HCT116 (cell line): ENCODE measurements at places on chromosomes 1 and 21. TPM values are rescaled to one million over a fixed set of nuclear protein-coding genes. Genes with fewer than 3 reads are reported as not detected.

GRCh38 chr1:10621906-10622305 lies 147.2 kb downstream of the PEX14 start:
- no peaks in the 10 kb centered on the region for H3K4me1 ChIP-seq
- no peak overlapping the region for H3K4me3 ChIP-seq
- no peak overlapping the region for H3K27ac ChIP-seq
- no peaks in the 10 kb centered on the region for H3K27me3 ChIP-seq
- no peak for DNase-seq

DNA sequence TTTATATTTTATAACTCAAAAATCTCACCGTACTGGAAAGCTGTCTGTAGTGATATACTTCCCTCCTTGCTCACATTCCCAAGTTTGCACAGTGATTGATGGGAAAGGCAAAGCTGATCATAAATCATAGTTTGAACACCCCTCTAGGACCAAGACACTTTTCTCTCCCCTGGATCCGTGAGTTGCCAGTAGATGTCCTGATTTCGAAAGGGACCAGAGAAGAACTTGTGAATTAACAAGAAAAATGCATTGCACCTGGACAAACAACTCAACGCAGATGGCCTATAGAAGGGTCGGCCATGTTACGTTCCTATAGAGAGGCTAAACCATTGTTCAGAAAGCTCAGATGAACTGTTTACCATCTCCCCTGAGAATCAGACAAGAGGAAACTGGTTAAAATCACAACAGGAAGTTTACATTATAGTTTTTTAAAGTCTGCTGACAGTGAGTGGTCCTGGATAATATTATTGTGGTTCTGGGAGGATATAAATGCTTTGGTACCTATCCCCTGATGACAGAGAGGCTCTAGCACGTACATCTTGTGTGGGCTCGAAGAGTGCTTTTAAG lies 124.0 kb upstream of the SLC45A1 start:
- peaks cover 89% of the 10 kb centered on the region for H3K4me1 ChIP-seq
- DNase-seq, result no peak
- no peak overlapping the region for H3K4me3 ChIP-seq
- no peaks in the 10 kb centered on the region for H3K36me3 ChIP-seq
- H3K27me3 ChIP-seq, result no peaks in the 10 kb centered on the region

Gene AUNIP
- total RNA-seq, result 12.1 TPM

DNA sequence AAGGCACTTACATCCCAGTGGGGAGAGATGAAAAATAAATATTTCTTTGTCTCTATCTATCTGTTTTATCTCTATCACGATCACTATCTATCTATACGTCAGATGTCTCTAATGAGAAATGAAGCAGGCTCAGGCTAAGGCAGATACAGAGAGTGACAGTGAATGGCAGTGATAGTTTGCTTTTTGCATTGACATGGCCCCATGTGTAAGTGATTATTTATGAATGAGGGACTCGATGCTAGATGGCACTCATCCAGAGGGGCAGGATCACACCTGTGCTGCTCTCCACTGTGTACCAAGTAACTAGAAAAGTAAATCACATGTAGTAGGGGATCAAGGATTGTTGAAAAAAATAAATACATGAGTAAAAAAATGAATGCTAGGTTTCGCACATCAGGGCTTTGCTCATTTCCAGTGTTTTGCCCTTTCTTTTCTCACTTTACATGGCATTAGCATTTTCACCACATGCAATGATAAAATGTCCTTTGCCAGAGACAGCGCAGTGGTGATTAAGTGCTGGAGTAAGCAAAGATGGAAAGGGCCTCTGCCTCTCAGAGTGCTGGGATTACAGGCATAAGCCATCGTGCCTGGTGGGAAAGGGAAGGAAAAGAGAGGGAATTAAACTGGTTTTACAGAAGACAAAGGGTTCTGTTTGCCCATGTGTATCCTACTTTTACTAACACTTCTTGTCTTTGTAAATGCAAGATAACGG lies 16.5 kb downstream of the TBX19 start:
- peaks cover 18% of the 10 kb centered on the region for H3K4me1 ChIP-seq
- no peak overlapping the region for H3K27ac ChIP-seq
- no peak for DNase-seq
- H3K27me3 ChIP-seq, result no peaks in the 10 kb centered on the region

GRCh38 chr1:1165900-1166421 lies 7.7 kb upstream of the TTLL10 start:
- peaks cover 15% of the 10 kb centered on the region for H3K4me1 ChIP-seq
- H3K36me3 ChIP-seq, result no peaks in the 10 kb centered on the region
- DNase-seq, result no peak
- no peak overlapping the region for H3K4me3 ChIP-seq
- no peaks in the 10 kb centered on the region for H3K27me3 ChIP-seq
